ENCODE measurements at places on chromosomes 13 and 19.

- DNase-seq = no peak
Observed at GRCh38 chr19:38043649-38044144, 136.7 kb downstream of the SIPA1L3 start.

DNA sequence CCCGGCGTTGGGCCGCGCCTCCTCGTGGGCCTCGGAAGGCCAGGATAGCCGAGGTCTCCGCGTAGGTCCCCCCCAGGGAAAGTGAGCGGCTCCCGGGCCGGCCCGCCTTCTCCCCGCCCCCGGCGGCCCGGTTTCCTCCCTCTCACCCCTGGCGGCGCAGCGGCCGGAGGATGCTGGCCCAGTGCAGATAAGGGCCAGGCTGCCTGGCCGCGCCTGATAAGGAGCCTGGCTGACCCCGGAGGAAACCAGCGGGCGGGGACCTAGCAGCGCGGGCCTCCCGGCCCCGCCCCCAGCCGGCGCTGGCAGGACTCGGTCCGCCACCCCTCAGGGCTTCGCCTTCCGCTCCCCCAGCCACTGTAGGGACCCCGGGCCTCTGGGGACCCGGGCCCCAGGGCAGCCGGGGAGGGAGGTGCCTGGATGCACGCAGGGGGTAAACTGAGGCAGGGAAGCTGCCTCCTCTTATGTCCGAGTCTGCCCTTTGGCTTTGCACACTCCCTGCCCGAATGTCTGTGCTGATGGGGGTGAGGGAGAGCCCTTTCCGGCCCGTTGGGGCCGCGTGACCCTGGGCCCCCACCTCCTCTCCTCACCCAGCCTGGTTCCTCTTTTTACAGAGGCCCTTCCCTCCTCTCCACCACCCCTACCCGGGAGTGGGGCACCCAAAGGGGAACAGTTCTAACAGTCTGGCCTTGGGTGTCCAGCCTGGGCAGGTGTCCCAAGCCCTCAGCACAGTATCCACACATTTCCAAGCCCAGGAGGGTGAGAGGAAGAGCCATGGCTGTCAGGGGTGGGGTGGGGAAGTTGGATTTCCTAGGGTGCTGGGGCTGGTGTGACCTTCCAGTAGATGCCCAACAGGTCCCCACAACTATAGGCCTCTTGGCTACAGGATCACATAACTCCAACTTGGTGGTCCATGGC, at the start of gene LYL1:
LYL1 (minus strand) TSS at position 193 of the 915 bp plus-strand sequence. CDS start 1,687 bp downstream, outside the sequence.
- peak; percentile 98 for DNase-seq

GRCh38 chr19:17001603-17002183, 24.9 kb downstream of the CPAMD8 start:
- no peak for DNase-seq

- DNase-seq = no peak
Observed at GRCh38 chr13:51845574-51846318, 769 bp upstream of the TMEM272 start.

DNA sequence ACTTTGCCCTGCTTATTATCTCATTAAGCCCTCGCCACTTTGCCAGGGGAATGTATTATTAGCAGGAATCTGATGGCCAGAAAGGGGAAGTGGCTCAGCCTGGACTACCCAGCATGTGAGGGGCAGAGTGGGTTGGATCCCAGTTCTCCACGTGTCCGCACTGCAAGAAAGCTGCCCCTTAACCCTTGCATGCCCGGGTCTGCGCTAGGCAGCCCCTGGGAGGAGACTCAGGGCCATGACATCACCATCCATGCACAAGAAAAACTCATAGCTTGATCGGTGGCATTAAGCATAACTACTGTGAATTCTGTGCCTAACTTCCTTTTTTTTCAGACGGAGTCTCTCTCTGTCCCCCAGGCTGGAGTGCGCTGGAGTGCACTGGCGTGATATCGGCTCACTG, 8.9 kb downstream of the CACNG8 start:
- peak; percentile 35 for DNase-seq

Data from hematopoietic multipotent progenitor cell treated with erythropoietin and hydrocortisone succinate and interleukin-3 and kit ligand, for 6 days (in vitro differentiated cells).